Osteocyte (in vitro differentiated cells): ENCODE measurements at places on chromosomes 11 and 22. TPM values are rescaled to one million over a fixed set of nuclear protein-coding genes. Genes with fewer than 3 reads are reported as not detected.

SMTNL1 gene
- total RNA-seq, result not detected in 2 replicates

CCDC87 gene
- 0.19 and 0.39 TPM in 2 replicates for total RNA-seq

DUSP8 gene
- 5.4 and 7.7 TPM in 2 replicates for total RNA-seq

TRIM22 gene
- 136 and 138 TPM in 2 replicates for total RNA-seq

CCDC188 gene
- total RNA-seq, result 0.56 and 1.6 TPM in 2 replicates

APOL6 gene
- 11.8 and 14.3 TPM in 2 replicates for total RNA-seq

CELSR1 gene
- 15.9 and 16.0 TPM in 2 replicates for total RNA-seq

SLC22A6 gene
- not detected in 2 replicates for total RNA-seq

CNTF gene
- total RNA-seq, result 1.1 and 1.6 TPM in 2 replicates

DNA sequence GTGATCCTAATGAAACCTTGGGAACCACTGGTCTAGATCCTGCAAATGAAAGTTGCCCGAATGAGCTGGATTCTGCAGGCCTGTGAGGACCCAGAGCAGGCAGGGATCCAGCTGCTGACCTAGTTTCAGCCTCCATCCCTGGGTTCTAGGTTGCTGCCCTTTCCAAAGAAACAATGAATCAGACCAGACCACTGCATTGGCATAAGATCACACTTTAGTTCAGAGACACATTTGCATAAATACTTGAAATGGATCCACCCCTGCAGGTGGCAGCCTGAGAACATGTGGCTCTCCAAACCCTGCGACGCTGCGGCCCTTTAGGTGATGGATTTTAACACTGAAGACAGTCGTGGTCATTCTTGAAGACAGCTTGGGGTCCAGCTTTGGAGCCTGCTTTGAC is 23.7 kb downstream of the ADAMTS8 start:
- no peak overlapping the region for H3K27ac ChIP-seq
- peaks cover 12% of the 10 kb centered on the region for H3K27me3 ChIP-seq
- no peak overlapping the region for H3K4me3 ChIP-seq
- peaks cover 42% of the 10 kb centered on the region for H3K4me1 ChIP-seq

DNA sequence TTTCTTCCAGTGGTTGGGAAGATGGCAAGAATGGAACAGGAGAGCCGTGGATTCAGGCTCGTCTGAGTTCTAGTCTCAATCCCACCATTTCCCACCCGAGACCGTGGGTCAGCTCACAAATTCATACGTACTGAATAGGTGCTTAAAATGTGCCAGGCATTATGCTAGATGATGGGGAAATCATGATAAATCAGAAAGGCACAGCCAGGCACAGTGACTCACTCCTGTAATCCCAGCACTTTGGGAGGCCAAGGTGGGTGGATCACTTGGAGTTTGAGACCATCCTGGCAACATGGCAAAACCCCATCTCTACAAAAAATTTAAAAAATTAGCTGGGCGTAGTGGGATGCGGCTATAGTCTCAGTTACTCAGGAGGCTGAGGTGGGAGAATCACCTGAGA is 7.1 kb downstream of the TRIOBP start:
- H3K36me3 ChIP-seq, result no peaks in the 10 kb centered on the region
- H3K4me3 ChIP-seq, result no peak overlapping the region
- H3K27me3 ChIP-seq, result no peaks in the 10 kb centered on the region
- DNase-seq, result no peak

- no peaks in the 10 kb centered on the region for H3K36me3 ChIP-seq
- no peak overlapping the region for H3K4me3 ChIP-seq
- no peak for DNase-seq
- H3K4me1 ChIP-seq, result peaks cover 13% of the 10 kb centered on the region
- peak overlapping the region; percentile 14 for H3K27ac ChIP-seq
Observed at GRCh38 chr22:44278243-44279068, 34.3 kb downstream of the SHISAL1 start.

DNA sequence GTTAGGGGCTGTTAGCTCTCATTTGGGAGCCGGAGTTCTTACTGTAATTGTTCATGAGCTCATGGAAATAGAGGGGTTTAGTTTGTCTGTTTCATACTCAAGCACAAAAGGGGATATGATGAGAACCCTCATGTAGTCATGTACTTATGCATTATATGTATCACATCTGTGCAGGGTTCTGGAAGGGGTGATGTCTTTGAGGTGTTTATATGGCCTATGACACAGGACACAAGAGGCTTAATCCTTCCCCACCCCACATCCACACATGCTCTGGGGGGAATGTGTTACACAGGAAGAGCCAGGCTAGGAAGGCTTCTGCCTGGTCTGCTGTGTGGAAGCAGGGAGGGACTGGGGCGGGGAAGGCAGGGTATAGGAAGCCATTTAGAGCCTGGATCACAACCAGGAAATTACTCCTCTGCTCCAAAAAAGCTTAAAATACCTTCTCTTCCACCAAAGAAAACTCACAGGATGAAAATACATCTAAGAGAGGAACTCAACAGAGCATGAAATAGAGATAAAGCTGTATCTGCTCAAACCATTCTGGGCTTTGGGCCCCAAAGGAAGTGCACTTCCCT is 316.1 kb downstream of the TMEM135 start:
- no peak for DNase-seq
- H3K4me1 ChIP-seq, result peaks cover 9% of the 10 kb centered on the region
- no peaks in the 10 kb centered on the region for H3K36me3 ChIP-seq
- H3K27me3 ChIP-seq, result peaks cover 3% of the 10 kb centered on the region

DNA sequence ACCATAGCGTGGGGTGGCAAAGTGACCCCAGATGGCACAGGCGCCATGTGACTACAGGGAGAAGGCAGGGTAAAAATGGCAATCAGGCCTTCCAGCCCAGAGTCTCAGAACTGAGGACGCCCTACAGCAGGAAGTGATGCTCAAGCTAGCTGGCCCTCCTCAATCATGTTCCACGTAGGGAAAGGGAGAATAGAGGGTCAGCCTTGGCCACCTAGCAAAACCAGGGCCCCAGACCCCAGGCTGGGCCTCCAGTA is 978 bp upstream of the ANKRD13D start:
- peaks cover 35% of the 10 kb centered on the region for H3K4me1 ChIP-seq
- peak overlapping the region; percentile 93 for H3K27ac ChIP-seq
- peak overlapping the region; percentile 76 for H3K4me3 ChIP-seq
- DNase-seq, result no peak
- no peaks in the 10 kb centered on the region for H3K27me3 ChIP-seq
- peaks cover 5% of the 10 kb centered on the region for H3K36me3 ChIP-seq

GRCh38 chr22:49997251-49997599 is 15.3 kb downstream of the IL17REL start:
- peaks cover 5% of the 10 kb centered on the region for H3K27me3 ChIP-seq
- H3K36me3 ChIP-seq, result no peaks in the 10 kb centered on the region
- H3K4me1 ChIP-seq, result peaks cover 2% of the 10 kb centered on the region
- H3K4me3 ChIP-seq, result no peak overlapping the region

GRCh38 chr11:102632026-102632425 is 6.9 kb upstream of the MMP20 start:
- no peak for DNase-seq
- no peak overlapping the region for H3K4me3 ChIP-seq
- H3K27ac ChIP-seq, result no peak overlapping the region
- peaks cover 6% of the 10 kb centered on the region for H3K4me1 ChIP-seq
- H3K36me3 ChIP-seq, result no peaks in the 10 kb centered on the region
- peaks cover 8% of the 10 kb centered on the region for H3K27me3 ChIP-seq

DNA sequence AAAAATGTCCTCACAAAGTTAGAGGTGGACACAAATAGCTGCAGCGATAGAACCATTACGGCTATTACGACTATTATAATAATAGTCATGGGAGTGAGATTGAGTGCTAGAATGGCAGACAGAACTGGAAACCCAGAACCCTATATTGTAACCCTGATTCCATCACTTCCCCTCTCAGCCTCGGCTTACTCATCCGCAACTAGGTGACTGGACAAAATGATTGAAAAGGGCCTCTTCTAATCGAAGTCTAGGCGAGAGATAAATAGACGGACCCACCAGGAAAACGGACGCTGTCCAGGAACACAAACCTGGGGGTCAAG is 629 bp downstream of the PSMA1 start:
- no peak for DNase-seq
- no peaks in the 10 kb centered on the region for H3K27me3 ChIP-seq

DNA sequence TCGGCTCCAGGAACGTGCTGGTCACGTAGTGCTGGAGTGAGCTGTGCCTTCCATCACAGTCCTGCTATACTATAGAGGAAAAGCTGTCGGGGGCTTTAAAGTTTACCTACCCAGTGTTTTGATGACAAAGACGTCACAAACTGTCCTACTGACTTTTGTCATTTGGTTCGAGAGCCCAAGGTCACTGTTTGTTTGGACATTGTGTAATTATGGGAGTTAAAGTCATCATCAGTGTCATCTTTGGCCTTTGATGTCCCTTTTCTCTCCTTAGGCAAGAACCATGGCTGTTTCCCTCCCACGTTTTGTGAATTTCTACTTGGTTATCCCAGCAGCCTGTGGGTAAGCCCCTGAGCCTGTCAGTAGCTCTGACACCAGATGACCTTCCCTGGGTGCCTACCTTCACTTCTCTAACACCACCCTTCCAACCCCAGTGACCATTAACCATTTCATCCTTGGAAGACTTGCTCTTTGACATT is 59.3 kb downstream of the SLC1A2 start:
- no peaks in the 10 kb centered on the region for H3K36me3 ChIP-seq
- no peak overlapping the region for H3K27ac ChIP-seq
- H3K27me3 ChIP-seq, result no peaks in the 10 kb centered on the region
- peaks cover 51% of the 10 kb centered on the region for H3K4me1 ChIP-seq
- DNase-seq, result no peak

DNA sequence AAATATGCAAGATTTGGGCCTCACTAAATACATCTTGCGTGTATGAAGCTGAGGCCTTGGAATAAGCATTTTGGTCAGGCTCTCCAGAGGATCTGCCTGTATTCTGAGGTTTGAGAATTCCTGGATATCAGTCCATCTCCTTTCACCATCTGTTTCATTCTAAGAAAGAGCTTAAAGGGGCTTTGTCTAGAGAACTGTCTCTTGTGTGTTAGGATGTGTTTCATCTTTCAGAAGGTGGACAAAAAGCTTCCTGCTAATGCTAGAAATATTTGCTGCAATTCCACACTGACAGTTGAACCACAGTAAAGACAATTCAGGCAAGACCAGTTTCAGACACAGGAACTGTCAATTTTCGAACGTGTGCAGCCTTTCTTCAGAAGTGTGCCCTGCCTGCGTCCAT is 185.4 kb downstream of the DBX1 start:
- H3K4me1 ChIP-seq, result peaks cover 19% of the 10 kb centered on the region
- no peak overlapping the region for H3K27ac ChIP-seq
- H3K4me3 ChIP-seq, result no peak overlapping the region
- H3K36me3 ChIP-seq, result no peaks in the 10 kb centered on the region
- no peak for DNase-seq

- H3K36me3 ChIP-seq, result peaks cover 5% of the 10 kb centered on the region
- peaks cover 13% of the 10 kb centered on the region for H3K4me1 ChIP-seq
- no peak overlapping the region for H3K27ac ChIP-seq
- no peak for DNase-seq
- no peaks in the 10 kb centered on the region for H3K27me3 ChIP-seq
- no peak overlapping the region for H3K4me3 ChIP-seq
Observed at GRCh38 chr11:65032216-65032615, 5.0 kb downstream of the SNX15 start.

- H3K27me3 ChIP-seq, result no peaks in the 10 kb centered on the region
- H3K4me3 ChIP-seq, result no peak overlapping the region
- H3K4me1 ChIP-seq, result peaks cover 57% of the 10 kb centered on the region
Observed at GRCh38 chr11:20035701-20036601, 124.3 kb downstream of the DBX1 start.

- peaks cover 10% of the 10 kb centered on the region for H3K27me3 ChIP-seq
- DNase-seq, result no peak
- H3K4me1 ChIP-seq, result peaks cover 18% of the 10 kb centered on the region
- peaks cover 1% of the 10 kb centered on the region for H3K36me3 ChIP-seq
Observed at GRCh38 chr11:561148-562003, 606 bp downstream of the RASSF7 start.

DNA sequence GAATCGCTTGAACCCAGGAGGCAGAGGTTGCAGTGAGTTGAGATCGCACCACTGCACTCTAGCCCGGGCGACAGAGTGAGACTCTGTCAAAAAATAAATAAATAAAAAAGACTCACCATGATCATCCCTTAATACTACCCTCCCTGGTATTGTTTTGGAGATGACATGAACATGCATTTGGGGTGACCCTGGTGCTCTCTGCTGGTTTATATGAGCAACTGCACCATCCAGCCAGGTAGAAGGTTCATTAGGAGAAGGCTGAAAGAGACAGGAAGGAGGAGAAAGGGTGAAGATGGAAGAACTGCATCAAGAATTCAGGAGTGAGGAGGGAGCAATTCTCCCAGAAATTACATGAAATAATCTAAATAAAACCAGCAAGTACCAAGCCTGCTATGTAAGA is 37.8 kb downstream of the SLC5A1 start:
- H3K4me3 ChIP-seq, result no peak overlapping the region
- DNase-seq, result no peak
- H3K27me3 ChIP-seq, result peaks cover 20% of the 10 kb centered on the region
- H3K4me1 ChIP-seq, result peaks cover 8% of the 10 kb centered on the region

DNA sequence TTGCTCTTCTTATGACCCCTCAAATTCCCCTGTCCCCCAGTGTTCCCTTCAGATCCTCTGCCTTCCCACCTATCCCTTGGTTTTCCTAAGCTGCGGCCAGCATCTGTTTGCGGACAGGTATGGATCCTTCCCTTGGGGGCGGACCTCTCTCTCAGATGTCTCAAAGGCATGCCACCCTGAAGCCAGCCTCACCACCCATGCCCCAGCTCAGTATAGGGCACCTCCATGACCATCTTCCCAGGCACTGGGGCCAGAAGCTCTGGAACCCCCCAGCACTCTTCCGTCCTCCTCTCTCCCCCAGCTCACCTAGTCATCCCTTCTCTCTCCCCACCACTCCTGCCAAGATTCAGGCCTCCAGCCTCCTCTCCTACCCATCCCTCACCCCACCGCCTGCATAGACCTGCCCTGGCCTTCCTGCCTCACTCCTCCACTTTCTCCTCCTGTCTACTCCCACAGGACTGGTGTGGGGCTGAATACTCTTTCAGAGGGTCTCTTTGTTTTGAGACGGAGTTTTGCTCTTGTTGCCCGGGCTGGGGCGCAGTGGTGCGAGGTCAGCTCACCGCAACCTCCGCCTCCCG is 2.2 kb downstream of the LRRC75B start:
- no peak overlapping the region for H3K27ac ChIP-seq
- H3K36me3 ChIP-seq, result no peaks in the 10 kb centered on the region
- H3K27me3 ChIP-seq, result no peaks in the 10 kb centered on the region
- peaks cover 7% of the 10 kb centered on the region for H3K4me1 ChIP-seq

DNA sequence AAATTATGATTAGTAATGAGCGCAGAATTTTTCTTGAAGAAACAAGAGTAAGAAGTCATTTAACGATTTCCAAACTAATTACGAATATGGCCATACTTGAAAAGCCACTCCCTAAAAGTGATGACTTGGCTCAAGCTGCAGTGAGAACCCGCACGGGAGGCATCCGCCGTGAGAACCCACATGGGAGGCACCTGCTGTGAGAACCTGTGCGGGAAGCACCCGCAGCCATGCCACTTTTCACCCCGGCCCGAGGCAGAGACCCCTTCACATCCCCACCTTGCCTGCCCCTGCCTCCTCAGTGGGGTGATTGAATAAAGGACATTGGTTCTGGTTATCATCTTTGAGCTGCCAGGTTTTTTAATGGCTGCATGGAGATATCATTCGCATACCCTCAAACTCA is 89.7 kb downstream of the BRD1 start:
- no peaks in the 10 kb centered on the region for H3K36me3 ChIP-seq
- H3K4me1 ChIP-seq, result no peaks in the 10 kb centered on the region
- no peak overlapping the region for H3K4me3 ChIP-seq
- H3K27ac ChIP-seq, result no peak overlapping the region
